ENCODE measurements at places on chromosomes 3 and 15.

GRCh38 chr3:98713984-98714383 is 49.2 kb upstream of the ST3GAL6 start:
- no peak for DNase-seq

- DNase-seq = peak; percentile 30
These were observed 28.1 kb downstream of the NR1I2 start for GRCh38 chr3:119810018-119810435.

DNA sequence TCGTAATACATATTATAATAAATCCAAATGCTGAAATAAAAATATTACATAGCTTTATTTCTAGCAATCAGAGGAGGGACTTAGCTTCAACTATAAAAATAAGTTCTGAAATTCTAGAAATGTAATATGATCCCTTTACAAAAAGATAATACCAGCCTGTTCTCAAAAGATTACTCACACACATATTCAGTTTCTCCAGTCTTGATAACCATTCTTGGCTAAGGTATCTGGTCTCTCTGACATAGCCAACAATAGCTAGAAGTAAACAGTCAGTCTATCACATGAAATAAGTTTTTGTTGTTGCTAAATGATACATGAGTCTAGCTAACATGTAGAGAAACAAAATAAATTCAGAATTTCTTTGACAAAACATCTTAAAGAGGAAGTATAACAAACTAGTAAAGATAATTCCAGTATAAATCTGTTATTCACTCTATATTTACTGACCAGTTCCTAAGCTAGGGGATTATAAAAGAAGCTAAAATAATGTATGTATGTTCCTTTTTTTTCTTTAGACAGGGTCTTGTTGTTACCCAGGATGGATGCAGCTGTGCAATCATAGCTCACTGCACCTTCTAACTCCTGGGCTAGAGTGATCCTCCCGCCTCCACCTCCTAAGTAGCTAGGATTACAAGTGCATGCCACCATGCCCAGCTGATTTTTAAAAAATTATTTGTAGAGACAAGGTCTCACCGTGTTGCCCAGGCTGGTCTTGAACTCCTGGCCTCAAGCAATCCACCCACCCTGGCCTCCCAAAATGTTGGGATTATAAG is 170.6 kb downstream of the TBL1XR1 start:
- DNase-seq = no peak

GRCh38 chr15:62068810-62069167 is 2.0 kb downstream of the C2CD4A start:
- peak; percentile 55 for DNase-seq

DNA sequence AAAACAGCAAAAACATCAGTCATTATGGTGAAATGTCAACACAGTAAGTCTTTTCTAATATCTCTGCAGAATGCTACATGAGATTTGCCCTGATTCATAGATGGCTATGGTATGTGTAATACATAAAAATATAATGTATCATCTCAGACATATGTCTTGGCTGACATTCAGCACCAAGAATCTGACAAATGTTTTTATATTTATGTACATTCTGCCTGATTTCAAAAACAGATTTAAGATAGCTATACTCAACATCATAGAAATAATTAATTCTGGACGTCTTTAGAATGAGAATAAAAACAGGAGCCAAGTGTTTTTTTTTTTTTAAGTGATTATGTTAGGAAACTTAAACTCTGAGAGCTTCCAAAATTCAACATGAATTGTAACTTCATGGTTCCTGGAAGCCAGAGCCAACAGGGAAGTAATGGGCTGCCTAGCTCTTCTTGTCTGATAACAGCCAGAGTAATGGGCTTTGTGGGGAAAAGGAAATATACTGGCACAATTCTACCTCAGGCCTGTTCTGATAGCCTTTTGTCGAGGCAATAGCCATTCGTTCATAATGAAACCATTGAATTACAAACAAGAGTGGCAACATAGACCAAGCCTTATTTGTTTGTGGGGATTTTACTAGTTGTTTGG is 184.4 kb downstream of the VGLL4 start:
- DNase-seq = peak; percentile 91

GRCh38 chr15:52221730-52222129 is 30.5 kb upstream of the GNB5 start:
- DNase-seq = no peak

DNA sequence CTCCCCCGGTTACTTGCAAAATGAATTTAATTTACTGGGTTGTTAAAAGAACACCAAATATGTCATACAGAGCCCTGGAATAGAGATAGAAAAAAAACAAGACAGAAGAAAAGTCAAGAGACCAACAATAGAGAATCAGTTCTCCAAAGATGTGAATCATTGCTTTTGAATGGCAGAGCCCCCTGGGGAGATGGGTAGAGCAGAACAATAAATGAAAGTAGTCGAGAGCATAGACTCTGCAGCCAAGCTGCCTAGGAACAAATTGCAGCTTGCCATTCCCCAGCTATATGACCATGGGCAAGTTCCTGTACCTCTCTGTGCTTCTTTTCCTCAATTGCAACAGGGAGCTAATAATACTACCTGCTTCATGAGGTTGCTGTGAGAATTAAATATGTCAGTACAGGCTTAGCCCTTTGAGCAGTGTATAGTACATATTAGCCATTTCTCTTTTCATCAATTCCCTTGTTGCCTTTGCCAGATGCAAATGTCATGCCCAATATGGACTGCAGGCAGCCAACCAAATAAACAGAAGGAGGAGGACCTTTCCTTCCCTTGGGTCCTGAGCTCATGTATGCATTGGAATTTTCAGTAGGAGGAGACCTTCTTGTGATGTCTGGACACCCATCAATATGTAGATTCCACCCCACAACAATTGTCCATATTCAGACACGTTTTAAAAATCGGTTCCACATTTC is 25.0 kb upstream of the BFSP2 start:
- DNase-seq = peak; percentile 5

- peak; percentile 98 for DNase-seq
These were observed 60.0 kb upstream of the IL12A start for GRCh38 chr3:159928666-159929065.

DNA sequence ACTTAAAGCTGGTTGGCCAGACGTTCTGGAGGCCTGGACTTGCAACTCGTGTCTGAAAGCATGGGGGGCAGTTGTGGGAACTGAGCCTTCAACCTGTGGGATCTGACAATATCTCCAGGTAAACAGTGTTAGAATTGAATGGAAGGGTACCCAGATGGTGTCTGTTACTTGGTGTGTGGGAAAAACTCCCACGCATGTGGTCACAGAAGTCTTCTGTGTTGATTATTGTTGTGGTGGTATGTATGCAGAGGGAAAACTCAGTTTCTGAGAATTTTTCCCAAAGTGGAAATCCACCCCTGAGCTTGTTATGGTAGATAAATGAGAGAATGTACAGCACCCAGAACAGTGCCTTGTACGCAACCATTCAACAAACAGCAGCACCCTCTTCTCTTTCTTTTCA is 238.1 kb upstream of the ICE2 start:
- no peak for DNase-seq

- peak; percentile 99 for DNase-seq
These were observed 84.5 kb upstream of the GALNT15 start for GRCh38 chr3:16090024-16090423.
